ENCODE measurements at places on chromosomes 3 and 15.

DNA sequence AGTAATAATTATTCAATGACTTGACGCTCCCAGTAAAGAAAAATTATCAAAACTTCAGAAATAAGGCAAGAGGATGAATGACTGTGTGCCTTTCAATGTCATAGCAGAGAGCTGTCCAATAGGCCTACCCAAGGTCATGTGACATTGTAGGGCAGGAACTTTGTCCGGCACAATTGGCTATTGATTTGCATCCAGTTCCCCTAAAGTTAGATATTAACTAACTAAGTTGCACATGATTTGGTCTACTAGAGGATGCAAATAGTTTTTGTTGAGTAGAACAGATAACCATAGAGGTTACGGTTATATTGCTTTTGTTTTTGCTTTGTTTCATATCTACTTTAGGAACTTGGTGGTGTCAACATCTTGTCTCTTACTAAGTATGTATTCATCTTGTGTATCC, 127.9 kb upstream of the PFN2 start:
- no peak for DNase-seq

GRCh38 chr15:43220991-43221403, at the start of gene EPB42:
Gene EPB42 (minus strand): TSS chr15:43221018. CDS start chr15:43220825, 193 bp downstream.
- no peak for DNase-seq

- DNase-seq: no peak
Observed at GRCh38 chr3:40615110-40615915, 90.6 kb downstream of the ZNF621 start.

DNA sequence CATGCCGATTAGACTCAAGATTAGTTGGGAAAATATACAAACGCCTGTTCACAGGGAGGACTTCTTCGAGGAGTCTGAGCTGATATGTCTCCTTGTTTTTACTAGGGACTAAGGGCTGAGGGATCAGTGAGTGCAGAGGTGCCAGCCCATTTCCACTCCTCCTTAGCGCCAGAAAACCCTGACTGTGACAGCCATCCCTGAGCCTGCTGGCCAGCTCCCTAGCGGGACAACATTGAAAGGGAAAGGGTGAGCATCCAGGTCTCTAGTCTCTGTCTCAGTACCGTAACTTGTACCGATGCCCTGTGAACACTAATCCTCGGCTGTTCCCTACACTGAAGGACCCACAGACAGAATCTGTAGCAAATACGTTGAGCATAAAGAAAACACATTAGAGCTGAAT, 243.4 kb downstream of the WNT5A start:
- DNase-seq: no peak

GRCh38 chr3:81378552-81379293, 382.7 kb downstream of the GBE1 start:
- DNase-seq: no peak

- DNase-seq: no peak
Observed at GRCh38 chr15:76195506-76196268, 115.6 kb downstream of the ETFA start.

DNA sequence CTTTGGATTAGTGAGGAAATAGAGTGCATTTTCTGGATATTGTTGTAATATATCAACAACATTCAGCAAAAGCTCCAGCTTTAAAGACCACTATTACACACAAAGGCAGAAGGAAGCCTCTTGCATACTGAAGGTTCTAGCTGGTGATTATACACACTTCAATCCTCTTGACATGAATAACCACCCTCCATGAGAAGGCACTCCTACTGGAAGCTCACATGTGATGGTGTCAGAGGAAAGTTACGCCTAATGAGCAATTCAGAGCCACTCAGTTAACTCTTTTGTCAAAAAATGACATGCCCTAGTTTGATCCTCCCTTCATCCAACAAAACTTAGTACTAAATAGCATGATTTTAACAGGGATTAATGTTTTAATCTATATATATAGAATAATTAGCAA, 124.6 kb upstream of the LYSMD4 start:
- no peak for DNase-seq

DNA sequence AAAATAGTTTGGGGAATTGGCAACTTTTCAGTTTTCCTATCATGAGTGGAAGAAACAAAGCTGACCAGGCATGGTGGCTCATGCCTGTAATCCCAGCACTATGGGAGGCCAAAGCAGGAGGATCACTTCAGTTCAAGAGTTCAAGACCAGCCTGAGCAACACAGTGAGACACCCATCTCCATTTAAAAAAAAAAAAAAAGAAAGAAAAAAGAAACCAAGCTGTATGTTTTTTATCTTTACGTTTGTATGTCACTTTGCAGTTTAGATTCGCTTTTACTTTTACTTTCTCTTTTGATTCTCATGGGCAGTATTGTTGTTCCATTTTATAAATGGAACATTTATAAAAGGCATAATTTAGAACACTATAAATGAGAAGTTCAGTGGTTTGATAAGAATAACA, 31.2 kb upstream of the TNIK start:
- no peak for DNase-seq

DNA sequence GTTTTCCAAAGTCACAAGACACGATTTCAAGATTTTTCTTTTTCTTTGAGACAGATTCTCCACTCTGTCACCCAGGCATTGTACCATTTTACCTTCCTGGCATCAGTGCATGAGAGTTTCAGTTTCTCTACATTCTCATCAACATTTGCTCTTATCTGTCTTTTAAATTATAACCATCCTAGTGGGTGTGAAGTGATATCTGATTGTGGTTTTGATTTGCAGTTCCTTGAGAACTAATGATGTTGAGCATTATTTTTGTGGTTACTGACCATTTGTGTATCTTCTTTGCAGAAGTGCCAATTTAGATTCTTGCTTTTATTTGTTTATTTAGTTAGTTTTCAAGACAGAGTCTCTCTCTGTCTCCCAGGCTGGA, 41.2 kb downstream of the ADIPOQ start:
- no peak for DNase-seq

- no peak for DNase-seq
Observed at GRCh38 chr3:195557322-195557721, 14.2 kb upstream of the PPP1R2 start.

GRCh38 chr3:133849346-133849745, 43.7 kb downstream of the SRPRB start:
- DNase-seq: no peak

- DNase-seq: no peak
Observed at GRCh38 chr15:62103431-62103830, 36.7 kb downstream of the C2CD4A start.

DNA sequence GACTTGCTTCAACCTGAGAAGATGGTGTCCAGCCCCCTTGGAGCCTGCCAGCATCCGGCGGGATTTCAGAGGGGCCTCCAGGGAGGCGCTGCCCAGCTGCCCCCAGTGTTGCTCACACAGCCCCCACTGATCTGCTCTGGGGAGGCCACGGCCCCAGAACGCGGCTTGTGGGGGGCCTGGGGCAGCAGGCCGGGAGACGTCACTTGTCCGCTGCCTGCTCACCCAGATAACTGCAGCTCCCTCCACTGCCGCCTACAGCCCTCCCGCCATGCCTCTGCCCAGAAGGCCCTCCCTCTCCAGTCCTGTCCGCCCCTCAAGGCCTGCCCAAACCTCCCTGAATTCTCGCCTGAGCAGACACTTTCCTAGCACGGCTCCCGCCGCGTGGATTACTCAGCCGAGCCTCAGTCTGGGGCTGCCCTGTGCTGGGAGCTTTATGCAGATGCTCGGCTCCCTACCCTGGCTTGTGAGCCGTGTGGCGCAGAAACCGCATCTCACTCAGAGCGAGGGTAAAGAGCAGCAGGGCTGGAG, 17.2 kb upstream of the ADIPOQ start:
- no peak for DNase-seq

GRCh38 chr15:76299786-76300185, 11.5 kb downstream of the ETFA start:
- no peak for DNase-seq

DNA sequence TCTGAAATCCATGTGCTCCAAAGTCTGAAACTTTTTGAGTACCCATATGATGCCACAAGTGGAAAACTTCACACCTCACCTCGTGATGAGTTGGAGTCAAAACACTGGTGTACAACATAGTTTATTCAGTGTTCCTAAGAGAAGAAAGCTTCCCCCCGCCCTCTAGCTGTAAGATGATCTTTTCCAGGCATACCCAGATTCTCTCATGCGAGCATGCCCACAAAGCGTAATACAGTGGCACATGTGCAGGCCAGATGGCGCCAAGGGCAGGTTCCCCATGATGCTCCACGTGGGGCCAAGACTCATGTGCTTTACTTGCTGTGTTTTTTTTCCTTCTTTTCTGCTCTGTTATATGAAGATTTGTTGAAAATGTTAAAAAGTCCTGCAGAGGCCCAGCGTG, 104.9 kb upstream of the LRRFIP2 start:
- no peak for DNase-seq

GRCh38 chr3:24688446-24689148, 193.9 kb upstream of the THRB start:
- no peak for DNase-seq

DNA sequence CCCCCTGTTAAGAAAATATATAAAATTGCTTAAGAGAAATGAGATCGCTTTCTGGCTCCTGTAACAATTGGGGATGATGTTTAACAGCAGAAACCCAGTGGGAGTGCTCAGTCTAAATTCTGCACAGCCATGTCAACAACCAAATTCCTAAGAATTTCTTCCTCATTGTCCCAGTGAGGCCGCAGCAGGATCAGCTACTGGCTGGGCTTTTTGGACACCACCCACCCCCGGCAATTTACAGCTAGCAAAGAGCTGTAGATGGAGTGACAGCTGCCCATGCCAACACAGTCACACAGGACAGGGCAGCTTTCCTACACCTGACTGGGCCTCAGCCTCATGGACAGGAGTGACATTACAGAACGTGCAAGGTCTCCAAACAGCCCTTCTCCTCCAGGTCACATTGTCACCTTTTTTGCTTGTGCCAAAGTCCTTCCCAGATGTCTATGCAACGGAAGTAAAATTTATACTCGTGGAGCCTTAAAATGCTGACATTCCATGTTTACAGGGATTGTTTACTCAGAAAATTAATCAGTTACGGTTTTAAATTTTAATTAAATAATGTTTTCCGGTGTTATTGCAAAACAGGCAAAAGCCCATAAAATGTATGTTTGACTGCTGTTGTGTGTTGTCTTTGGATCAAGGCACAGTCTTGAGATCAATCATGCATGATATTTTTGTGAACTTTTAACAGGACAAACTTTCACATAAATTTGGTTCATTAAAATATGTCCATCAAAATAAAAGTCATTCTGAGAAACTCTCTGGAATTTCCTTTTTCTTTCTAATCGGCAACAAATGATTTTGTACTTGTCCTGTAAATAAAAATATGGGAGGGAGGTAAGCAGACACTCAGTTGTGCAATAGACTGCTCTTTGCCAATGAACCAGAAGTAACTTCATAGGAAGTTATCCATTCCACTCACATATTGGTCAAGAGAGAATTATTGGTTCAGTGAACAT, 943.2 kb downstream of the MCTP2 start:
- no peak for DNase-seq

DNA sequence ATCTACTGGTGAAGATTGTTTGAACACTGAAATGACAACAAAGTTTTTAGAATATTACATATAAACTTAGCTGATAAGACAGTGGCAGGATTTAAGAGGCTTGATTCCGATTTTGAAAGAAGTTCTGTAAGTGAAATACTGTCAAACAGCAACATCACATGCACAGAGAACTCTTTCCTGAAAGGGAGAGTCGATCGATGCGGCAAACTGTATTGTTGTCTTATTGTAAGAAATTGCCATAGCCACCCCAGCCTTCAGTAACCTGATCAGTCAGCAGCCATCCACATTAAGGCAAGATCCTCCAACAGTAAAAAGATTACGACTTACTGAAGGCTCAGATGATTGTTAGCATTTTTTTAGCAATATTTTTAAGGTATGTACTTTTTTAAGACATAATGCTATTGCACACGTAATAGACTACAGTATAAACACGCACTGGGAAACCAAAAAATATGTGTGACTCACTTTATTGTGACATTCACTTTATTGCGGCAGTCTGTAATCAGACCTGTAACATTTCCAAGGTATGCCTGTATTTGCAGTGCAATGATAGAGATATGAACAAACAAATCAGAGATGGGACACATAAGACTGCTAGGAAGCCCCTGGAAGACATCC, 225.6 kb upstream of the UBE2E1 start:
- DNase-seq: no peak

DNA sequence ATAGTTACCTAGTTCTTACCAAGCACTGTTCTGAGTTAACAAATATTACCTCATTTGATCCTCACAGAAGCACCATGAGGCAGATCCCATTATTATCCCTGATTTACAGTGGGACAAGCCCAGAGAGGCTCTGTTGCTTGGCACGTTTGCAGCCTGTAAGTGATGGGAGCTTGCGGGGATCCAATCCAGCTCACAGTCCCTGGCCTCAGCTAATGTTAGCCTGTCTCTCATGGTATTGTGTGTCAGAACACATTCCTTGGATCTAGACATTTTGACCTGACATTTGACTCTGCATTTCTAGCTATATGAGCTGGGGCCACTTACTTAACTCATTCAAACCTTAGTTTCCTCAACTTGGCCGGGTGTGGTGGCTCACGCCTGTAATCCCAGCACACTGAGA, 246.9 kb upstream of the LRTM1 start:
- DNase-seq: no peak

GRCh38 chr15:38652998-38653397, 88.4 kb upstream of the RASGRP1 start:
- no peak for DNase-seq
